Kidney tubule cell (primary cell): ENCODE measurements at places on chromosomes 2 and 18.

- no peak for DNase-seq
Observed at GRCh38 chr2:88077080-88077479, 9.5 kb downstream of the SMYD1 start.

DNA sequence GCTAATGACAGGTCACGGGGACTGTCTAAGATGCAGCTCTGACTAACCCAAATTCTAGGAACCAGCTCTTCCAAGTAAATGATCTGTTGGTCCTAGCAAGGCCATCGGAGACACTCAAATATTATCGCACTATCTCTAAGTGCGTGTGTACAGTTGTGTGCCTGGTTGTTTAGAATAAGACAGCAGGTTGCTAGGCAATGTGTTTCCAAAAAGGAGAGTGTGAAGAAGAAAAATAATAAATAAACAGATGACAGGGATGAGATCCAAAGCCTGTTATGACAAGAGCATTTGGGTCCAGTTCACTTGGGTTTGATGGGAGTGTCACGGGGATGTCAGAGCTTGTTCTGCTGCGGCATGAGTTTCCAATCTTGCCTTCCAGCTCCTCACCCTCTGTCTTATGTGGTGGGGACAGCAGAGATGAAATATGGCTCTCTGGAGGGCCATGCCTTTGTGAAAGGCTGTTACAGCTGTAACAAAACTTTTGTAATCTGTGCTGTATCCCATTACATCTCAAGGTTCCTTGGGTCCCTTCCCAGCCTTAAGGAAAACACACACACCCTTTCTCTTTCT, 127.5 kb upstream of the TNP1 start:
- DNase-seq = no peak

- DNase-seq = peak; percentile 82
Observed at GRCh38 chr2:147045113-147045512, 799.7 kb upstream of the ACVR2A start.

DNA sequence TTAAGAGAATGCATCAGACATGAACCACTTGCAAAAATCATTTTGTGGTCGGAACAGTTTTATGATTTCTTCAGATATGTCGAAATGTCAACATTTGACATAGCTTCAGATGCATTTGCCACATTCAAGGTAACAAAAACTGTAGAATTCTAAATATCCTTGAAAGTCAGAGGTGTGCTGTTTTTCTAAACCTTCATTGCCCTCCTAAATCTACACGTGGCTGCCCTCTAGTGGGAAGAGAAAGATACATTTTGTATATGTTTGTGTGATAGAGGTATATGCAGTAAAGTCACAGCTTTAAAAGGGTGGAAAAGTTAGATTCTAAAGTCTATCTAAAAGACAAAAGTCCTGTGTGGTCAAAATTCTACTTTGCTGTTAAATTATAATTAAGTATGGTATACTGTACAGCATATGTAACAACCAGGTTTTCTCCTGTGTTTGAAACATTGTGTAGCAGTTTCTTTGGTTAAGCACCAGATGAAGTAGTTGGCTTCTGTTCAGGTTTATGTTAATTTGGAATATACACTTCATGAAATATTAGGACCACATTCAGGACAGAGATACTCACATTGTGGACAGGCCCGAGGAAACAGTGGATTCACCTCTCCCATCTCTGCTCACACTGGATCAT, 65.9 kb upstream of the ITM2C start:
- peak; percentile 66 for DNase-seq

GRCh38 chr2:138699421-138699820, 80.8 kb downstream of the NXPH2 start:
- DNase-seq = no peak

GRCh38 chr2:98508709-98509066, 64.0 kb downstream of the INPP4A start:
- no peak for DNase-seq

GRCh38 chr18:57644540-57644939, 22.9 kb upstream of the NARS1 start:
- no peak for DNase-seq

- peak; percentile 60 for DNase-seq
Observed at GRCh38 chr2:215949991-215950404, 63.4 kb downstream of the MREG start.

DNA sequence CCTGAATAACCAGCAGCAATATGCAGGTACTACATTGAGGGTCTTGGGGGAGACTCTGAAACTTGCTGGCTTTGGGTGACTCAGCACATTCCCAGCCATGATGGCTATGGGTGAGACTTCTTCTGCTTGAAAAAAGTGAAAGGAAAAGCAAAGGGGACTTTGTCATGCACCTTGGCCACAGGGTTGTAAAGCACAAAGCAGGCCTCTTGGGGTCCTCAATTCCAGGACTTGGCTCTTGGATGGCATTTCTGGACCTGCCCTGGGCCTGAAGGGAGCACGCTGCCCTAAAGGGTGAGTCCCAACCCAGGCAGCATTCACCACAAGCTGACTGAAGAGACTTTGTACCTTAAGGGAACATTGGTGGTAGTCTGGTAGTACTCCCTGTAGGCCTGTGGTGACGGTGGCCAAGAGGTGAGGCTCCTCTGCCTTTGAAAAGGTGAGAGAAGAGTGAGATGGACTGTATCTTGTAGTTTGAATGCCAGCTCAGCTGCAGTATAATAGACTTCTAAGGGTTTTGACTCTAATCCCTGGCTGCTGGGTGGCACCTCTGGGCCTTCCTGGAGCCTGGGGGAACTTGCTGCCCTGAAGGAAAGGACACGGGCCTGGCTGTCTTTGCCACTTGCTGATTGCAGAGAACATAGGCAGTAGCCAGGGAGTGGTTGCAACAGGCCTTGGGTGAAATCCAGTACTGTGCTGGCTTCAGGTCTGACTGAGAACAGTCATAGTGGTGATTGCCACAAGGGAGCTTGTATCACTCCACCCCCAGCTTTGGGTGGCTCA, 36.5 kb upstream of the CYTIP start:
- DNase-seq = no peak

- DNase-seq = peak; percentile 15
Observed at GRCh38 chr2:101842471-101842870, 145.0 kb downstream of the MAP4K4 start.

- no peak for DNase-seq
Observed at GRCh38 chr2:27211241-27211942, 449 bp upstream of the ATRAID start.

DNA sequence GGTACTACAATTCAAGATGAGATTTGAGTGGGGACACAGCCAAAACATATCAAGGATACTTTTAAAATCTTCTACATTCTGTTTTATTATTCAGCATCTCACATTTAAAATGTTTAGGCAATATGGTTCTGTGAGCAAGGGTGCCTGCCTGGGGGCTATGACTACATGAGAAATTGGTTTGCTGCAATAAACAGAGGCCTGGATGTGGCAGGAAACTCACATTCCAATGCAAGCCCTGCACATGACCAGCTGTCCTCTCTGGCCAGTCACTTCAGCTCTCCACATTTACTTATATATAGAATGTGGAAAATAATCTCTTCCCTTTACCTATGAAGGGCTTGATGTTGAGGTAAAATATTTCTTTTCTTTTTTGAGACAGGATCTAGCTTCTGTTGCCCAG, 193.4 kb downstream of the LRRTM1 start:
- no peak for DNase-seq

DNA sequence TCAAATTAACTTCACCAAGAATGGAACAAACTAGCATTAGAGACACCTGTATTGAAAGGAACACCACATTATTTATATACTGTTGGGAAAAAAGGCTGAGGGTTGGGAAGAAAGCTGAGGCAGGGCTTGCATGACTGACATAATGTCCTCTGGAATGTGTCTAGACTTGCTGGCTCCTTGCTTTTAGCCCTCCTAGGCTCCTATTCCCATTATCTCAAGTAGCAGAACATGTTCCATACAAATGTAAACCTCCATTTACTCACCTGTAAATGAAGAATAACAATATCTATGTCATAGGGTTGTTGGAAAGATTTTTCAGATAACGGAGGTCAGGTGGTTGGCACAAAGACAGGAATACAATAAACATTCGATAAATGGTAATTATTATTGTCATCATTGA, 976 bp upstream of the ACADL start:
- DNase-seq = peak; percentile 52

DNA sequence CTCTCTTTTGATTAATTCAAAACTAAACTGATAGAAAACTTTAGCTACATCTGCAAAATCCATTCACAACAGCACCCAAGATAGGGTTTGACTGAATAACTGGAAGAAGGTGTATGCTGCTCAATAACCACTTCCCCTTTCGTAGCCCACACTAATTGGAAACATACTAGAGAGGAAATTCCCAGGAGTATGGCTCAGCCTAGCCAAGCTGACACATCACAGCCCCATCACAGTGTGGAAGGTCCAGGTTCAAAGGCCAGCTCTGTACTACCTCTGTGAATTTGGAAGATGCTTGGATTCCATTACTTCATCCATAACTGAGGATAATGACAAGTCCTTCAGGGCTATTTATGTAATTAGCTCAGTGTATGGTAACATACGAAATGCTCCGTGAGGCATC, 185.4 kb downstream of the FBXO15 start:
- no peak for DNase-seq

DNA sequence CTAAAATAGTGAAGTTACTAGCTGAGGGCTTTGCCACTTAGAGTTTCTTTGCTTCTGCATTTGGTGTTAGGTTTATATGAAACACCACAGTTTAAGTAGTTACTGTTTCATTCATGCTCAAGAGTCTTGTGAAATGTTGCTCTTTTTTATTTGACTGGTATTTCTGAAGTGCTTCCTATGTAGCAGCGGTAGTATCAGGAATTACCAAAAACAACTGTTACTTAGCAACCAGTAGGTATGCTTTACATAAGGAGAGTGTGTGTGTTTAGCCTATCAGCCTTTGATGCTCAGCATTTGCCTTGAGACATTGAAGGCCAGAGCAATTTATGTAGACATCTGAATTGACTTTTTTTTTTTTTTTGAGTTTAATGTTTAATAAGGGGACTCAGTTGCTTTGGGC, 3.6 kb downstream of the DIS3L2 start:
- DNase-seq = no peak

DNA sequence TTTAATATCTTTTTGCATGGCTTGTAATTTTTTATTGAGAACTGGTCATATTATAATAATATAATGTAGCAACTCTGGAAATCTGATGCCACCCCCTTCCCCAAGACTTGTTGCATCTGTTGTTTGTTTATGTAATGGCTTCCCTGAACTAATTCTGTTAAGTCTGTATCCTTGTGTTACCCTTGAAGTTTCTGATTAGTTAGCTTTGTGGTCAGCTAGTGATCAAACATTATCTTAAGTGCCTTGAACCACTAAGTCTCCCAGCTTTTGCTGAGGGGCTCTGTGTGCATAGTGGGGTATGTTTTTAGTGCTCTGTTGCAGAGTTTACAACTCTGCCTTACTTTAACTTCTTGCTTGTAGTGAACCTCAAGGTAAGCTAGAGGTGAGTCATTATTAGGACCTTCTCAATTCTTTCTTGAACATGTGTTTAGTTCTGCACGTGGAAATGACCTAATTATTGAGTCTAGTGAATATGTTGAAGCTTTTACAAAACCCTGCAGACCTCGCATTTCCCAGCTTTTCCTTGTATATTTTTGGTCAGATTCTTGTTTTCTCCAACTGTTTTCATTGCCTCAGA, 24.8 kb downstream of the SMCHD1 start:
- peak; percentile 17 for DNase-seq

- peak; percentile 61 for DNase-seq
Observed at GRCh38 chr18:14577971-14578370, 34.6 kb upstream of the POTEC start.

GRCh38 chr2:7673853-7674252, 756.6 kb downstream of the RNF144A start:
- no peak for DNase-seq

- no peak for DNase-seq
Observed at GRCh38 chr2:1405124-1405523, 8.1 kb upstream of the TPO start.

DNA sequence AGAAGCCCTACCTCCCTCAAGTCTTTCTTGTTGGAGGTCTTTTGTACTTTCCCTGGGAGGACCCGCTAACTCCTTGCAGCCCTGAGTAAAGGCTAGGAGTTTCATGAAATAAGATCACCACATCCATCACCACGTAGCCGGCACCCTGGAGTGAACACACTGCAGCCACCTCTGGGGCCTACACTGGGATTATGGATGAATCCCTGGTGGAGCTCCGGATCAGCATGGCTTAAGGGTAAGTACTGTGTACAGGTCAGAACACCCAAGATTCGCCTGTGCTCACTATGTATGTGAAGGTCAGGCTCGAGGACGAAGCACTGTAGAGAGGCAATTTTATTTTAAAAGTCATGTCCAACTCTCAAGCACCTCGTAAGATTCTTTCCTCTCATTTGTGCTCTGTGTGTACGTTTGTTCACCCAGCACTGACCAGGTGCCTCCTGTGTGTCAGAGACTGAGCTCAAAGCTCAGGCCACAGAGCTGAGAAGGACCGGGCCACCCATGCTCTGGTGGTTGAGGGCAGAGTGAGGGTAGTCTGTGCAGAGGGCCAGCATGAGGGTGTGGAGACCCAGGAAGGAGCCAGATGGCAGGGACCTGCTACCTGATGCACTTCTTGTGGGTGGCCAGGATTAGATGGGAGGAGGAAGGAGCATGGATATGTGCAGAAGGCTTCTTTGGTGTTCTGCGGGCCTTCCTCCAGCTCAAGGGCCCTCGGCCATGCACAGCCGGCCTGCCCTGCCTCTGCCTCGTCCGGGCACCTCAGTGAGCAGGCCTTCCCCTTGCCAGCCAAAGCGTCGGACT, 66.7 kb upstream of the TFCP2L1 start:
- DNase-seq = no peak

- peak; percentile 89 for DNase-seq
Observed at GRCh38 chr2:99256677-99257076, 1.2 kb upstream of the LYG2 start.

- no peak for DNase-seq
Observed at GRCh38 chr2:8248623-8248957, 433.3 kb upstream of the ID2 start.

DNA sequence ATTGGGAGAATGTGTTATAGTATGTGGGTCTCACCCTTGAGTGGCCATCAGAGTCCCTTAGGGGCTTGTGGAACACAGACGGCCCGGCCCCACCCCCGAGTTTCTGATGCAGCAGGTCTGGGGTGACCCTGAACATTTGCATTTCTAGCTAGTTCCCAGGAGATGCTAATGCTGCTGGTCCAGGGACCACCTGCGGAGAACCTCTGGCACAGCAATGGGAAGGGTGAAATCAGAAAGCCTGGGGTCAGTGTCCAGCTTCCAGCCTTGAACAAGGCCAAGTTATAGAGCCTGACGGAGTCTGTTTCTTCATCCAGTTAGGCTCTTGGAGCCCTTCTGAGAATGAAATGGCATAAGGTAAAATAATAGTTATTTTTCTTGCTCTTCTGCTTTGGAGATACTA, 126.5 kb downstream of the RGPD3 start:
- DNase-seq = no peak
